CD8-positive, alpha-beta memory T cell (primary cell): ENCODE measurements at places on chromosomes 3 and 15. TPM values are rescaled to one million over a fixed set of nuclear protein-coding genes. Genes with fewer than 3 reads are reported as not detected.
A peak's percentile ranks its signal among the peaks of the same experiment; 100 is the strongest.

SCN5A gene
- 0.47 TPM for total RNA-seq

SCN11A gene
- total RNA-seq = 0.07 TPM

SEMA3B gene
- total RNA-seq = 0.22 TPM

ZNF502 gene
- total RNA-seq = 1.6 TPM

SYNPR gene
- not detected for total RNA-seq

CTXN2 gene
- total RNA-seq = not detected

RASGRP1 gene
- total RNA-seq = 67.9 TPM

SHC4 gene
- total RNA-seq = 5.0 TPM

SLC2A2 gene
- total RNA-seq = not detected

PPM1L gene
- total RNA-seq = 4.4 TPM

TUSC7 gene
- not detected for total RNA-seq

DNA sequence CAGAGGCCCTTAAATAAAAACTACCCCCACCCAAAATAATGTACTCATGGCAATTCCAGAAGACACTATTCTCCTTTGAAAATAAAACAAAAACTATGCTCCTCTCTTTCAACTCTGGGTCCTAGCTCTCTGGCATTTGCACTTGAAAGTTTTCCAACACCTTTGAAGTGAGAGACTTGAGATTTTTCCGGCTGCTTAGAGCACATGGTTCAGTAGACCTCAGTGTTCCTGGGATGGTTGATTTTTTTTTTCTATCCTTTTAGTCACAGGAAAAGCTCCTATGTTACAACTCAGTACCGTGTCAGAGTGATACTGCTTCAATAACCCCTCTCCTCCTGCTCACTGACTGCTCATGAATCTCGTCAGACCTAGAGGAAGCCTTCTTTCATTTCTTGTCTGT, 118.3 kb upstream of the TUSC7 start:
- H3K4me1 ChIP-seq = no peaks in the 10 kb centered on the region
- no peaks in the 10 kb centered on the region for H3K36me3 ChIP-seq
- H3K27ac ChIP-seq = no peak overlapping the region
- no peak for DNase-seq

- H3K4me3 ChIP-seq = no peak overlapping the region
- no peaks in the 10 kb centered on the region for H3K4me1 ChIP-seq
- no peaks in the 10 kb centered on the region for H3K36me3 ChIP-seq
- peaks cover 4% of the 10 kb centered on the region for H3K27me3 ChIP-seq
- DNase-seq = no peak
Measured at GRCh38 chr15:39555885-39556284, 25.0 kb upstream of the THBS1 start.

DNA sequence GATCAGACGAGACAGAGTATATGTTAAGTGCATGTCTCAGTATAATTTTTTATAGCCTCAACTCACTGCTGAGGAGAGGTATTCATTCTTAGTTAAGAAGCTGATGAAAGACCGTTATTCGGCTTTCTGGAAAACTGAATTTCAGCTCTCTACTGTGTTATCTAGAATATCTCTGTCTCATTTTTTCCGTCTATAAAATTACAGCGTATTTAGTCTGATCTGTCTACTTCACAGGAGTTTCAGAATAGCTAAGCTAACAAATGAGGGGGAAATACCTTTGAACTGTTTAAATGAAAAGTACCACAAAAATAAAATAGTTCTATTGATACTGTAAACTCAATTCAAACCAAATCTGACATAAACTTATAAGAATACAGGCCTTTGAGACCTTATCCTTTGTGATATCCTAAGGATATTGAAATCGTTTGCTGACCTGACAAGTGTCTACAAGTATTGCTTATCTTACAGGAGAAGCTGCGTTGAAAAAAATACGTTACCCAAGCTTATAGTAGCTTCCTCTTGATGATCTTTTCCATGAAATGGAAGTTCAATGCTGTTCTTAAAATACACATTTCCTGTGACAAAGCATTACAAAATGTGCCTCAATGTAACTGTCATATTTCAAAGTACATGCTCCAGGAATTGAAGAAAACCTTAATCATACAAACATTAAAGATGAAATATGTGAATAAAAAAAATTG, 104.6 kb downstream of the IL1RAP start:
- no peaks in the 10 kb centered on the region for H3K27me3 ChIP-seq
- DNase-seq = no peak
- no peak overlapping the region for H3K27ac ChIP-seq
- peaks cover 7% of the 10 kb centered on the region for H3K4me1 ChIP-seq

- H3K4me1 ChIP-seq = no peaks in the 10 kb centered on the region
- no peak overlapping the region for H3K27ac ChIP-seq
- DNase-seq = no peak
Measured at GRCh38 chr3:124512881-124513609, 217.2 kb upstream of the UMPS start.

GRCh38 chr3:126945171-126945721, 37.7 kb upstream of the PLXNA1 start:
- H3K36me3 ChIP-seq = no peaks in the 10 kb centered on the region
- no peaks in the 10 kb centered on the region for H3K27me3 ChIP-seq
- no peaks in the 10 kb centered on the region for H3K4me1 ChIP-seq
- no peak overlapping the region for H3K4me3 ChIP-seq
- H3K27ac ChIP-seq = no peak overlapping the region

GRCh38 chr3:194328053-194328657, 23.0 kb downstream of the CPN2 start:
- peaks cover 11% of the 10 kb centered on the region for H3K27me3 ChIP-seq
- peak; percentile 31 for DNase-seq
- peaks cover 4% of the 10 kb centered on the region for H3K4me1 ChIP-seq
- no peak overlapping the region for H3K27ac ChIP-seq

DNA sequence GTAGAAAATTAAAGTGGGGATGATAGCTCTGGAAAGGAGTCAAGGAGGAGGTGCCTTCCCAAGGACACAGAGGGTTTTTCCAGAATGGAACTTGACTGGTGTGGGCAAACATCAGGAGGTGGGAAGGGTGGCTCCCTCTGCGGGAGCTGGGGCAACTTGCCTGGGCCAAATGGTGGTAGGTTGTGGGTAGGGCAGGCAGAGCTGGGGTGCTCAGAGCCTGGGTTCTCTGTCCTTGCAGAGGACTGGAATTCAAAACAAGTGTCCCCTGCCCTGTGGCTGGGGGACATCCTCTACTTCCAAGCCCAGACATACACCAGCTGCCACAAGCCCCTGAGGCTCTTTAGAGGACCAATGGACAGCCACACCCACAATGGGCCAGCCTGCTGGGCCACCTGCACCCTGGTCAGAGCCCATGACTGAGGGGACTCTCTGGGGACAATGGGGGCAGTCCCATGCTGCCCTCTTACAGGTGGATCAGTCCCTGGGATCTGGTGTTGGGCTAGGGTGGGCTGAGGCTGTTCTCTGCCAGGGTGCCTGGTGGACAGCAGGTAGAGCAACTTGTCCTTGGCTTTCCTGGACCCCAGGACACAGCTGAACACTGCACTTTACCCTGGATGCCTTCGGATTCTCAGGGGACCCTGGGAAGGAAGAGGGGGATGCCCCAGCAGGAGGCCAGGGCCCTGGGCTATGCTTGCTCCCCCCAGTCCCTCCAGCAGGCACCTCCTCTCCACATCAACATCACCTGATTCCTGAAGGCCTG, 38.6 kb upstream of the CSPG4 start:
- H3K4me1 ChIP-seq = peaks cover 4% of the 10 kb centered on the region
- no peaks in the 10 kb centered on the region for H3K36me3 ChIP-seq
- DNase-seq = no peak
- H3K27ac ChIP-seq = no peak overlapping the region

DNA sequence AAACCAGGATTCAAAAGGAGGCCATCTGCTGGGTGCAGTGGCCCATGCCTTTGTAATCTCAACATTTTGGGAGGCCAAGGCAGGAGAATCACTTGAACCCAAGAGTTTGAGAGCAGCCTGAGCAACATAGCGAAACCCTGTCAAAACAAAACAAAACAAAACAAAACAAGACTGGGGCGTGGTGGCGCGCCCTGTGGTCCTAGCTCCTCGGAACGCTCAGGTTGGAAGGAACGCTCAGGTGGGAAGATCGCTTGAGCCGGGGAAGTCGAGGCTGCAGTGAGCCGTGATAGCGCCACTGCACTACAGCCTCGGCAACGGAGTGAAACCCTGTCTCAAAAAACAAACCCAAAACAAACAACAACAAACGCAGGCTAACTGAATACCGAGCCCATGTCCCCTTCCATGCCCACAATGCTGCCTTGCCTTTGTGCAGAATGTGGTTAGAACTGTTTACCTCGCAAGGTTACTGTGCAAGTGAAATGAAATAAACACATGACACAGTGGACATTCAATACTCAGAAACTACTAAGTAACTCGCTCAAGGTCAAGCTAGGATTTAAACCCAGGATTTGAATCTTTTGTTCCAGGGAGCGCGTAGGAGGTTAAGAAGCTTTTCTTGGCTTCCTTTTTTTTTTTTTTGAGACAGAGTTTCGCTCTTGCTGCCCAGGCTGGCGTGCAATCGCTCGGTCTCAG, 766 bp upstream of the EMC4 start:
- H3K27me3 ChIP-seq = no peaks in the 10 kb centered on the region
- H3K4me3 ChIP-seq = peak overlapping the region; percentile 97
- peaks cover 8% of the 10 kb centered on the region for H3K36me3 ChIP-seq
- H3K4me1 ChIP-seq = peaks cover 18% of the 10 kb centered on the region
- peak overlapping the region; percentile 90 for H3K27ac ChIP-seq

GRCh38 chr3:154766765-154767503, 313.2 kb upstream of the MME start:
- no peak overlapping the region for H3K27ac ChIP-seq
- no peaks in the 10 kb centered on the region for H3K4me1 ChIP-seq
- H3K36me3 ChIP-seq = no peaks in the 10 kb centered on the region
- no peak overlapping the region for H3K4me3 ChIP-seq
- no peaks in the 10 kb centered on the region for H3K27me3 ChIP-seq
- no peak for DNase-seq

GRCh38 chr3:135352213-135352612, 557.2 kb downstream of the EPHB1 start:
- no peak overlapping the region for H3K27ac ChIP-seq
- no peaks in the 10 kb centered on the region for H3K4me1 ChIP-seq
- no peak for DNase-seq
- no peak overlapping the region for H3K4me3 ChIP-seq

DNA sequence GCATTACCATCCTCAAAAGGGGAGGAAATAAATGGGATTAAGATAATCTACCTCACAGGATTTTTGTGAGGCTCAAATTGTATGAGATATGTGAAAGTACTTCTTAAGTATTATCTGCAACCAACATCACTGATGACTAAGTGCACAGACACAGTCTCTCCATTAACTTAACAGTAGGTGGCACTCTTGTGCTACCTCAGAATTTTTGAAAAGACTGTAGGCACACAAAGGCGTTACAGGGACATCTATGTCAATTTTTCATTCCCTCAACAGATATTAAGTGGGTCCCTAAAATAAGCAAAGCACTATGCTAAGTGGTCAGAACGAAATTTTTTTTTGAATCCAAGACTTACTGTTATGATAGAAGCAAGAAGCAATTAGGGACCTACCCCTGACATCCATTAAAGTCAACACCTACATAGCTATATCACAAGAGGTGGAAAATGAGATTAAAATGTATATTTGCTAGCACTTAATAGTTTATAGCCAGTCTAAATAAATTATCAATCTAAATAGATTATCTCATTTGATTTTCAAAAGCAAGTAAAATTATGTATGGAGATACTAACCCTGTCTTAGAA, 52.9 kb downstream of the RYK start:
- no peaks in the 10 kb centered on the region for H3K27me3 ChIP-seq
- H3K4me1 ChIP-seq = no peaks in the 10 kb centered on the region
- no peak for DNase-seq
- no peak overlapping the region for H3K4me3 ChIP-seq
- peaks cover 4% of the 10 kb centered on the region for H3K36me3 ChIP-seq

DNA sequence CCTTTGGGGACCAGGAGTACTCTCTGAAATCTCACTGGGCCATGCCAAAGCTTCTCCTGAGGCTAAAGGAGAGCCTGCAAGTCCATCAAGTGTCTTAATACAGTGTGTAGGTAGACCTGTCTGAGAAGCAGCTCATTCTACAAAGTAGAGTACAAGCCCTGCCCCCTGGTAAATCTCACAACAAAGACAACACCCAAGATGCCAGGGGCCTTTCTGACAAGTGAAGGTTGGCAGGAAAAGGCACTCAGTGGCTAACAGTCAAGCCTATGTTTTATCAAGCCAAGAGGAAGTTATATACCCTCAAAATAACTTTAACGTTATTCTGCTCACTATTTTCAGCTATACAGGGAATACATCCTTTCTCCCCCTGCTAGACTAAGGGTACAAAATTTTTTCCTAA, 58.3 kb downstream of the NMNAT3 start:
- no peaks in the 10 kb centered on the region for H3K27me3 ChIP-seq
- H3K27ac ChIP-seq = no peak overlapping the region
- no peak overlapping the region for H3K4me3 ChIP-seq
- no peaks in the 10 kb centered on the region for H3K36me3 ChIP-seq

GRCh38 chr3:11755276-11755675, 91.4 kb downstream of the TAMM41 start:
- no peak overlapping the region for H3K27ac ChIP-seq
- no peaks in the 10 kb centered on the region for H3K36me3 ChIP-seq
- peaks cover 3% of the 10 kb centered on the region for H3K27me3 ChIP-seq
- H3K4me3 ChIP-seq = no peak overlapping the region

GRCh38 chr3:55307622-55308021, 179.5 kb downstream of the WNT5A start:
- DNase-seq = no peak
- H3K27me3 ChIP-seq = no peaks in the 10 kb centered on the region
- H3K4me3 ChIP-seq = no peak overlapping the region
- no peaks in the 10 kb centered on the region for H3K4me1 ChIP-seq

GRCh38 chr15:32802286-32802936, 84.6 kb downstream of the GREM1 start:
- no peaks in the 10 kb centered on the region for H3K36me3 ChIP-seq
- H3K27ac ChIP-seq = no peak overlapping the region
- no peak overlapping the region for H3K4me3 ChIP-seq
- DNase-seq = no peak

GRCh38 chr15:59691194-59691805, 2.2 kb upstream of the BNIP2 start:
- no peaks in the 10 kb centered on the region for H3K27me3 ChIP-seq
- peaks cover 25% of the 10 kb centered on the region for H3K4me1 ChIP-seq
- no peak overlapping the region for H3K4me3 ChIP-seq
- H3K36me3 ChIP-seq = no peaks in the 10 kb centered on the region
